NCI-H1092 treated with DMSO at 0.1 percent for 48 hours (cell line): ENCODE measurements at places on chromosomes 1 and 21.

GRCh38 chr1:93669369-93669768, 12.3 kb downstream of the BCAR3 start:
- no peak for DNase-seq

GRCh38 chr21:39737376-39738000, 7.5 kb upstream of the IGSF5 start:
- DNase-seq: no peak

GRCh38 chr1:172391976-172392375, 28.5 kb upstream of the C1orf105 start:
- no peak for DNase-seq

DNA sequence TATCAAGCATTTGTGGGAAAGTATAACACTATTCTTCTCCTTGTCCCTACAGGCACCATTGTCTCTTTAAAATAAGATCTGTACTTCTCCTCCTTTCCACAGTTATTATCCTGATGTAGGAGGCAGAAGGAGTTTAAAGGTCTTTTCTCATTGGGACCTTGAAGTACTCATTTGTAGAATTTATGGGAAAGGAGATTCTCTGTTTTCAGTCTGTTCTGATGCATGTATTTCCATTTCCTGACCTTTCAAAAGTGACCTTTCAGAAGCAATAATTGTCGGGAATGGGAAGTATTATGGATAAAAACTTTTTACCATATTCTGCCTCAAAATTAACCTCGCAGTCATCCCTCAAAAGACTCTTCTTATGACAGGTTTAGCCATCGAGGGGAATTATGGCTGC, 224.8 kb downstream of the CTH start:
- no peak for DNase-seq

- no peak for DNase-seq
Measured at GRCh38 chr1:99544328-99544727, 101.6 kb upstream of the PALMD start.

GRCh38 chr1:20705203-20705755, 12.5 kb downstream of the KIF17 start:
- DNase-seq: no peak

GRCh38 chr1:228366866-228367741, 39.5 kb downstream of the TRIM11 start:
- no peak for DNase-seq
